Type B pancreatic cell (in vitro differentiated cells): ENCODE measurements at places on chromosomes 1 and 21.

- DNase-seq = no peak
Observed at GRCh38 chr1:100736746-100737145, 17.2 kb downstream of the VCAM1 start.

- no peak for DNase-seq
Observed at GRCh38 chr1:29112705-29113412, 10.8 kb downstream of the TMEM200B start.

- DNase-seq = no peak
Observed at GRCh38 chr1:212323066-212323465, 37.9 kb downstream of the PPP2R5A start.

DNA sequence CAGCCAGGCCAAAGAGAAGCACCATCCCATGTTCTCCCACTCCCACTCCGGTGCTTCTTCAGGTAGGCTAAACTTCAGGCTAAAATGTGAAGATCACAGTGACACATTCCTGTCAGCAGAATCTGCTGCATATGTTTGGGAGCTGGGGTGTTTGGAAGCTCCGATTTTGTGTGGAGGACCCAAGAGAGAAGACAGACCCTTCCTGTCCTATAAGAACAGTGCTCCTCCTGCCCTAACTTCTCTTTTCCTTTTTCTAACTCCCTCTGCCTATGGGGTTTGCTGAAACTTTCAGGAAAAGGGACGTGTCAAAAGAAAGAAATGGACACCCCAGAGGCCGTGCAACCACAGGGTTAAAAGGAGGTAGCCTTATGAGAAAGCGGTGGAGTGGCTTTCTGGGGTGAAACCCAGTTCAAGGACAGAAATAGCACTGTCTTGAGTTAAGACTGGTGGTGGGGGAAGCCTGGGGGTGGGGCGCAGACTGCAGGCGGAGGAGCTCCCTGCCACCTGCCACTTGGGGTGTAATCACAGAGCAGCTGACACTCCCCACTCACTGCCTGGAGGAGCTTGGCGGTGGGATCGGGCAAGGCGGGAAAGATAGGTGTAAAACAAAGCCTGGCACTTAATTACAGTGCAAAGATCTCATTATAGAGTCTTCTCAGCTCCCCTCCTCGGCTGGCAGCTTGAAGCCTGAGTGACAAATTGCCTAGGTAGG is 645 bp upstream of the TLR5 start:
- no peak for DNase-seq

DNA sequence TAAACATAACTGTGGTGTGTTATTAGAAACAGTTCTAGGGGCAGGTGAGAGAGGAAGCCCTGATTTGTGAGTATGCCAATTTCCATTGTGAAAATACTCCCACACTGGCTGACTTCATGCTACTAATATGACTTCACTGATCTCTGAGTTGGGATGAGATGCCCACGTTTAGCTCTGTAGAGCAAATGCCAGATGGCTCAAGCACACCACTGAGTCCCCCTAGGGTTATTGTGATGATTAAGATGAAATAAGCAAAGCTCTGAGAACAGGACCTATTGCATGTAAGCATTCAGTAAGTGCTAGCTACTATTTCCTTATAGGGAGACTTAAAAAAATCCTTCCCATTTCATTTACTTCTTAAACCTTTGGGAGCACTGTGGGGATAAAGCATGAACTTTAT is 117.6 kb downstream of the CENPF start:
- DNase-seq = no peak

- no peak for DNase-seq
Observed at GRCh38 chr1:9371391-9371935, 78.8 kb downstream of the SPSB1 start.

DNA sequence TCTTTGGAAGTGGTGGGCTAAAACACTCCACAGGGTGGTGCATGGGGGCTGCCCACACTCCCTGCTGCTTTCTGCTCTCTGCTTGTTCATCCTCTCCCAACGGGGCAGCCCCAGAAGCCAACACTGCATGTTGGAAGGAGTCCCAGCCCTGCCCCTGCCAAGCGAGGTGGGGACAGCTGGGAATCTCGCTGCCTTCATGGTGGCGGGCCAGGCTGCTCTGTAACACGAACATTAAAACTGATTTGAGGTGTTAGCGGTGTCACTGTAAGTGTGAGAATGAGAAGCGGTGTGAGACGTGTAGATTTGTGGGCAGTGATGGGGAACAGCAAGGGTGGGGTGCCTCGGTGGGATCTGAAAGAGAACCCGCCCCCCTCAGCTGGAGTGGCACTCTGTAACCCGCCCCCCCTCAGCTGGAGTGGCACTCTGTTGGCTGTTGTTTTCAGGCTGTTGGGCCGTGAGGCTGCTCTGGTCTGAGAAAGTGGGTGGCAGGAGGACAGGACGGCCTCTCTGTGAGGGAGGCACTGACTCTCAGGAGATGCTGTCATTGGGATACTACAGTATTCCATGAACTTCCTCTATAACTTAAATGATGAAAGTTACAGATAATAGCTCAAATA is 80.9 kb downstream of the PCBP3 start:
- DNase-seq = no peak

GRCh38 chr1:72623299-72623708 is 341.0 kb upstream of the NEGR1 start:
- DNase-seq = no peak

DNA sequence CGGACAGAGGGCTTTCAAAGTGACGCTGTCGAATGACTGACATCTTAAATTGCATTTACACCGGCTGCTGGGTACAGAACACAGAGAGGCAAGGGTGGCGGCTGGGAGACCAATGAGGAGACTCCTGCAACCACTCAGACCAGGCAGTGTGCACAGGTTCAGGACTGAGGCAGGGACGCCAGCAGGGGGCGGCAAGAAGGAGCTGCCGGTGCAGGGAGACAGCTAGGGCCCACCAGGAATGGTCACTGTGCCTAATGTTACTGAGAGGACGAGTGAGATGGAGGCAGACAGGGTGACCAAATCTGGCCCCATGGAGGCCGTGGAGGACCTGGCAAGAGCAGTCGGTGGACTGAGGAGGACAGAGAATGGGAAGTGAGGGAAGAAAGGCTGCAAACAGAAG is 23.5 kb downstream of the GLIS1 start:
- DNase-seq = no peak

GRCh38 chr1:67787746-67788145 is 45.5 kb downstream of the GNG12 start:
- DNase-seq = no peak
